ENCODE measurements at places on chromosomes 13 and 19.

GRCh38 chr13:41426047-41426446, 31.3 kb upstream of the RGCC start:
- no peak for DNase-seq

DNA sequence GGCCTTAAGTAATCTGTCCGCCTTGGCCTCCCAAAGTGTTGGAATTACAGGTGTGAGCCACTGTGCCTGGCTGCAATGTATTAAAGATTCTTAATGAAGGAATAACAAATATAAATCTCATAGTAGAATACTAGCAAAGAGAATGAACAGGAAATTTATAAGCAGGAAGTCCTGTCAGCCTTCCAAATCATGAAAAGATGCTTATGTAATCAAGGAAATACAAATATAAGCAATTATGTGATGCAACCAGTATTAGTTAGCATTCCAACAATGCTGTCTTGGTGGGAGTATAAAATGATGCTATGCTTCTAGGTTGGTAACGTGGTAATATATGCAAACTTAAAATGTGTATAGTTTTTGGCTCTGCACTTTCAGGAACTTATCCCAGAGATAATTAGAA, 133.8 kb downstream of the PDS5B start:
- no peak for DNase-seq

GRCh38 chr19:10368101-10368803, 12.1 kb downstream of the TYK2 start:
- DNase-seq: no peak

- DNase-seq: no peak
These were observed 48.8 kb upstream of the NPAS1 start for GRCh38 chr19:46970815-46971214.

- DNase-seq: no peak
These were observed 9.8 kb upstream of the SERP2 start for GRCh38 chr13:44363631-44364344.

- no peak for DNase-seq
These were observed 87.6 kb upstream of the MLNR start for GRCh38 chr13:49132479-49133002.

GRCh38 chr19:4732680-4733114, 9.1 kb upstream of the DPP9 start:
- DNase-seq: no peak

DNA sequence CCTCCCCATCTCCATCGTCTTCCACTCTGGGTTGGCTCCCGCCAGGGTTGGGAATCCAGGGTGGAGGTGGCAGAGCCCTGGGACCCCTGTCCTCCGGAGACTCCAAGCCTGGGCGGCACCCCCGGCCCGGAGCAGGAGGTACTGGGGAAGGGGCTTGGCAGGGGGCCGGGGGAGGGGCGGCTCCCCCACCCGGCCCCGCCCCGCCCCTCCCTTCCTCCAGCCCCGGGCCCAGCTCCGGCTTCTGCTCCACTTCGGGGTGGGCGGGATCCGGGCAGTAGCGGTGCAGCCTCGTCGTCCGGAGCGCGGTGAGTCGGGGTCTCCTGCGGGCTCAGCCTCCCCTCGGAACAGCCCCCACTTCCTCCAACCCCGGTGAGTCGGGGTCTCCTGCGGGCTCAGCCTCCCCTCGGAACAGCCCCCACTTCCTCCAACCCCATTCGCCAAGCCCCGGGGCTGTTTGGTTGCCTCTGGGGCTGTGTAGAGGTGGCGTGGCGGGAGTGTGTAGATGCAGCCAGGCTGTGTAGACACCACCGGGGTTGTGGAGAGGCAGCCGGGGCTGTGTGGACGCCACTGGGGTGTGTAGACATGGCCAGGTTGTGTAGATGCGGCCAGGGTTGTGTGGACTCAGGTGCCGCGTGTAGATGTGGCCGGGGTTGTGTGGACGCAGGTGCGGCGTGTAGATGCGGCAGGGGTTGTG, at the start of gene TMPRSS9:
Gene TMPRSS9 (plus strand): TSS at position 274 of the 694 bp plus-strand sequence. CDS start 29,521 bp downstream, outside the sequence.
- no peak for DNase-seq

GRCh38 chr13:40186626-40187323, 479.7 kb downstream of the FOXO1 start:
- no peak for DNase-seq

DNA sequence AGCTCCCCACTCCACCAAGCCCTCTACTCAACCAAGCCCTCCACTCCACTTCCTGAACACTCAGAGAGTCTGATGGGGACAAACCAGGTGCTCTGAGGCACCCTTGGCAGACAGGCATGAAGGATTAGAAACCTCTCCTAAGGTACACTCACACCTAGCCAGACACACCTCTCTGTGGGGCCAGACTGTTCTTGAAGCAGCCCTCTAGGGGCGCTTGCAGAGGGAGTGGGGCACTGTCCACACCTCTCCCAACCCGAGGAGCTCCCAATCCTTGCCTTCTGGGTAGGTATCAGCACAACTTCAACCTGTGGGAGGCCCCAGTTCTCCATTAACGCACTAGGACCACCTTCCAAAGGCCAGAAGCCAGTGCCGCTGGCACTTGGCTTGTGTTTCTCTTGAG, 108.7 kb upstream of the VSTM2B start:
- no peak for DNase-seq

GRCh38 chr13:44955406-44955805, 33.9 kb downstream of the NUFIP1 start:
- no peak for DNase-seq

DNA sequence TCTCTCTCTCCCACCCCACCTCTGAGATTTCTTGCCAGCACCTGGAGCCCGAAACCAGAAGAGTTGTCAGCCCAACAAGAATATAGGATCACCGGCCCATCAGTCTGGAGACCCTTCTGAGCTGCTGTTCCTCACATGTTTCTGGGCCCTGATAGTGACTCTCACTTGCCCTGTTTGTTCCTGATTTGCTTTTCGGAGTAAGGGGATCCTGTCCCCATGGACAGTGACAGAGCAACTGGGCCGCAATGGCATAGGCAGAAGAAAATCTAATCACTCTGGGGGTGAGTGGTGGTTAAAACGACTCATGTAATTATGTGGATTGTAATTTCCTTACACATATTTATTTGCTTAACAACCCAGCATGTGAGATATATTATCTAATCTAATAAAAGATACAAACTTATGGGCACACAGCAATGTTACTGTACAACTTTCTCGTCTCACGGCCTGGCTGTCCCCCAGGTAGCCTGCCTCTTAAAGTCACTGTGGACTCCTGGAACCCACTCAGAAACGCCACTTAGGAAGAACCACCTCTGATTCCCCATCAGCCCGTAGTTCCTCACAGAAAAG, 663 bp upstream of the SMAD9 start:
- no peak for DNase-seq

DNA sequence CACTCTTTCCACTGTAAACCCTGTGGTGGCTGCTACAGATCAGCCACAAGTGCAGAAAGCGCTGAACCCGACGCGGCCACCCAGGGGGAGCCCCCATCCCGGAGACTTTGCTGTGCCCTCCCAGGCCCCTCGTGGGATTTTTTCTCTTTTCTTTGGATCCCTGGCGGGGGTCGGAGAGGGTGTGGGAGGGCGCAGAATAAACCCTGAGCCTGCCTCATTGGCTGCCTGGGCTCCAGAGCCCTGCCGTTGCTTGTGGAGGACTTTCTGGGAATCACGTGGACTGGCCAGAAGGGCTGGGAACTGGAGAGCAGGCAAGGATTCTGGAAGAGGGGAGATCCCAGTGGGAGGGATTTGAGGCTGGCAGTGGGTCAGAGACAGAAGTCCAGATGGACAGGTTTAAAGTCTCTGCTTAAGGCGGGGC, 24.9 kb downstream of the GADD45B start:
- DNase-seq: peak; percentile 61

- no peak for DNase-seq
These were observed 189.2 kb downstream of the DLEU7 start for GRCh38 chr13:50654331-50654730.

DNA sequence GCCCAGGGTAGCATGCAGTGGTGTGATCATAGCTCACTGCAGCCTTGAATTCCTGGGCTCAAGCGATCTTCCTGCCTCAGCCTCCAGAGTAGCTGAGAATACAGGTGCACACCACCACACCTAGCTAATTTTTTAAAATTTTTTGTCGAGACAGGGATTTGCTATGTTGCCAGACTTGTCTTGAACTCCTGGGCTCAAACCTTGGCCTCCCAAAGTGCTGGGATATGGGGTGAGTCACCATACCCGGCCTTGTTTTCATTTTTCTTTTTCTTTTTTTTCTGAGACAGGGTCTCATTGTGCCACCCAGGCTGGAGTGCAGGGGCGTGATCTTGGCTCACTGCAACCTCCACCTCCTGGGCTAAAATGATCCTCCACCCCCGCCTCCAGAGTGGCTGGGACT, 38.7 kb downstream of the KEAP1 start:
- no peak for DNase-seq

GRCh38 chr13:49624229-49624628, 4.1 kb upstream of the ARL11 start:
- DNase-seq: no peak

GRCh38 chr19:10736916-10737551, 19.2 kb downstream of the DNM2 start:
- no peak for DNase-seq

DNA sequence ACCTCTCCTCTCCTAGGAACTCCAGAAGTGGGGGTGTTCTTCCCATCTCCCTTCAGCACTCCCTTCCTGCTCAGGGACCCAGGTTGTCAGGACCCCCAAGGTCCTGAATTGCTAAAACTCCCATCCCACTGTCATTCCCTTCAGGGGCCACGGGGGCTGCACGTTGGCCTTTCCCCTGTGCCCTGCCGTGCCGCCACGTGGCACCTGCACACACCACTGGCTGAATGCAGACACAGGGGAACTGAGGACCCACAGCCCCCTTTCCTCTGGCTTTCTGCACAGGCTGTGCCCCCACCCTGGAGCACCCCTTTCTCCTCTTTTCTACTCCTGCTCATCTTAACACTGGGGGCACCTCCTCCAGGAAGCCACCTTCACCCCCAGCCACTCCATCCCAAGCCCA, 9.0 kb downstream of the SHANK1 start:
- no peak for DNase-seq

- DNase-seq: peak; percentile 96
These were observed 11.9 kb upstream of the FOSB start for GRCh38 chr19:45455707-45456499.

- no peak for DNase-seq
These were observed 33.5 kb upstream of the CSNK1A1L start for GRCh38 chr13:37138926-37139325.

DNA sequence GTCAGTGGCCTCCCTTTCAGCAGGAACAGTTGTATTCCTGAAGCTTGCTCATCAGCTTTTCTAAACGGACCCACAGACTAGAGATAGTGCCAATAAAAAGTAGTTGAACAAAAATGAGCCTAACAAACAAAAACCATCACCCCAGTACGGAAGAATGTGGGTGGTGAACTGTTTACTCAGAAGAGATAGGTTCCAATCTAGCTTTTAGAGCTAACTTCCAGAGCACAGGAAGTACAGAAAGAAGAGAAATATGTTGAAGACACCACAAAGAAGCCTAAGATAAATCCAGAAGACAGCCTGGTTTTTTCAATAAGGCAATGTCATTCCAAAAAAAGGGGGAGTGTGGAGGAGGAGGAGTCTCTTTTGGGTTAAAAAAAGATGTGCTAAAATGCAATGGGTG, 2.8 kb upstream of the LMO7 start:
- no peak for DNase-seq

GRCh38 chr19:38557205-38557799, 60.5 kb downstream of the MAP4K1 start:
- no peak for DNase-seq

GRCh38 chr19:15810335-15810734, 5.1 kb downstream of the OR10H1 start:
- no peak for DNase-seq

DNA sequence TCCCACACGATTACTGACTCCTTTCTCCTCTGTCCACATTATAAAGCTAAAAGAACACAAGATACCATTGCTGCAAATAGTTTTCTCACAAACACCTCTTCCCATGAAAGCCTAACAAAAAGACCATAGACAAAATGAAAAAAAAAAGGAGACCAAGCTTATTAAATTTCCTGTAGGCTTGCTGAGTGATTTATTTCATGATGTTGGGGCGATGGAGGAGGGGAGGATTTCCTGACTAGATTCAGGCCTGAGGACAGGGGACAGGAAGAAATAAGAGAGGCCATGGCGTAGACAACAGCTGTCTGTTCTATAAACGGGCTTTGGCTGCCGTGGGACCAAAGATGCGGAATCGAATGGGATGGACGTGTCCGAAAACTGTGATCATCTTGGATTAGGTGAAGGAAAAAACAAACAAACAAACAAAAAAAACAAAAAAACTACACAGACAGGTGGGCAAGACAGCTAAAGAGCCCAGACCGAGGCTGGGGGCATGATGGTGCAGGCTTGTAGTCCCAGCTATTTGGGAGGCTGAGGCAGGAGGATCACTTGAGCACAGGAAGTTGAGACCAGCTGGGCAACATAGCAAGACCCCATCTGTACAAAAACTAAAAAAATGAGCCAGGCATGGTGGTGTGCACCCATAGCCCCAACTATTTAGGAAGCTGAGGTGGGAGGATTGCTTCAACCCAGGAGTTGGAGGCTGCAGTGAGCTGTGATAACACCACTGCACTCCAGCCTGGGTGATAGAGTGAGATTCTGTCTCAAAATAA, 5.3 kb downstream of the TMPRSS9 start:
- DNase-seq: no peak

DNA sequence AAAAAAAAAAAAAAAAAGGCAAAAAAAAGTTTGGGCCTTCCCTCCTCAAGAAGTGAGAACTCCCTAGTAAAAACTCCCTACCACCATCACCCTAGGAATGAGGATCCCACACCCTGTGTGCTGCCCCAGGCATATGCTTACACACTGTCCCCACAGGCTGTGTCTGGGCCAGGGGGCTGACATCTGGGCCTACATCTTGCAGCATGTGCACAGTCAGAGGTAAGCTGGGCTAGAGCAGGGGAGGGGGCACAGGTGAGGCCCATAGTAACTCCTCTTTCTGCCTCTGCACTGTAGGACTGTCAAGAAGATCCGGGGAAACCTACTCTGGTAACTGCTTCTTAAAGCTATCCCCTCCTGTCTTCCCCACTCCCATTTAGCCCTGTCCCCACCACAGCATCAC, 1.0 kb downstream of the HAUS5 start:
- DNase-seq: no peak

GRCh38 chr19:39345956-39346355, 3.7 kb downstream of the SAMD4B start:
- no peak for DNase-seq

DNA sequence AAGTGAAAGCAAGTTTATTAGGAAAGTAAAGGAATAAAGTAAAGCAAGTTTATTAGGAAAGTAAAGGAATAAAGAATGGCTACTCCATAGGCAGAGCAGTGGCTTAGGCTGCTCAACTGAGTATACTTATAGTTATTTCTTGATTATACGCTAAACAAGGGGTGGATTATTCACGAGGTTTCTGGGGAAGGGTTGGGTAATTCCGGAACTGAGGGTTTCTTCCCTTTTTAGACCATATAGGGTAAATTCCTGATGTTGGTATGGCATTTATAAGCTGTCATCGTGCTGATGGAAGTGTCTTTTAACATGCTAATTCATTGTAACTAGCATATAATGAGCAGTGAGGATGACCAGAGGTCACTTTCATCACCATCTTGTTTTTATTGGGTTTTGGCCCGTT, 194.3 kb downstream of the DLEU7 start:
- DNase-seq: no peak

- no peak for DNase-seq
These were observed 937 bp upstream of the USP29 start for GRCh38 chr19:57118848-57119247.

Data from left hindlimb (tissue), 1 donor.